Activated T-helper 2 cell treated with anti-CD3 and anti-CD28 coated beads, Interferon-gamma antibody, Interleukin-2, Interleukin-4, amounts not matched to agents 10 μg/mL and 5 μg/mL and 100 μg/mL, durations not matched to agents 14 hours and 24 hours and 36 hours (primary cell): ENCODE measurements at places on chromosomes 5 and 9.

DNA sequence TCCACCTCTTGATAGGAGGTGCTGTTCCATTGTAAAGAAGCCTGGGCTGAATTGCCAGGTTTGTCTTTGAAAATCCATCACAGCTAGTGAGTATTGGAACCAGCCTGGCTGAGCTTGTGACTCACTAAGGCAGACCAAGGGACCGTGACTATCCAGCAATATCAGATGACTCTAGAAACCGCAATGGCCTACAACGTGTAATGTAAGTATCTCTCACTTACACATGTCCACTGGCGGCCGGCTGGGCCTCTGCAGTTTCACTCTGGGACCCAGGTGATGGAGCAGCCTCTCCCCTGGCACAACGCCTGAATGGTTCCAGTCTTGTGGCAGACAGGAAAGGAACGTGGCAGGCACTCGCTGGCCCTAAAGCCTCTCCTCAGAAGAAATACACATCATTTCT lies 3.1 kb upstream of the HRH2 start:
- peak overlapping the region; percentile 94 for H3K27ac ChIP-seq
- peaks cover 77% of the 10 kb centered on the region for H3K4me1 ChIP-seq
- no peaks in the 10 kb centered on the region for H3K27me3 ChIP-seq
- DNase-seq: no peak

DNA sequence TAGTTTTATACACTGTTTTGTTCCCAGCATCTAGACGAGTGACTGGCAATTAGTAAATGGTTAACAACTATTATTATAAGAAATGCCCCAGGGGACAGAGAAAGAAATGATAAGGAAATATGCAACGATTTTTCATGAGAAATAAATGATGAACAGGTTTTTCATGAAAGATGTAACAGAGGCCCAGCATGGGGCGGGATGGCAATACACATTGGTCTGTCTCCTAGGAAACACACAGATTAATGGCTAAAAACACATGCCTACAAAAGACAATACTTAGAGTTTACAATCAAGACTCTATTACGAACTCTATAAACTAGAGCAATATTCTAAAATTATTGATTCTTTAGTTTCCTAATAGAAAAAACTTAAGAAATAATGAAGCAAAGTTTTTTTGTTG lies 441.5 kb upstream of the CDH9 start:
- no peak overlapping the region for H3K27ac ChIP-seq
- H3K4me1 ChIP-seq: no peaks in the 10 kb centered on the region
- no peaks in the 10 kb centered on the region for H3K27me3 ChIP-seq
- no peaks in the 10 kb centered on the region for H3K36me3 ChIP-seq
- no peak for DNase-seq

GRCh38 chr9:127223266-127223665 lies 41.3 kb upstream of the GARNL3 start:
- H3K27me3 ChIP-seq: peaks cover 44% of the 10 kb centered on the region
- no peaks in the 10 kb centered on the region for H3K36me3 ChIP-seq
- no peak for DNase-seq
- H3K4me3 ChIP-seq: peak overlapping the region; percentile 40
- no peak overlapping the region for H3K27ac ChIP-seq

- no peaks in the 10 kb centered on the region for H3K36me3 ChIP-seq
- no peaks in the 10 kb centered on the region for H3K4me1 ChIP-seq
- H3K4me3 ChIP-seq: no peak overlapping the region
- no peak for DNase-seq
- H3K27ac ChIP-seq: no peak overlapping the region
Observed at GRCh38 chr5:10832421-10832820, 71.4 kb upstream of the DAP start.

DNA sequence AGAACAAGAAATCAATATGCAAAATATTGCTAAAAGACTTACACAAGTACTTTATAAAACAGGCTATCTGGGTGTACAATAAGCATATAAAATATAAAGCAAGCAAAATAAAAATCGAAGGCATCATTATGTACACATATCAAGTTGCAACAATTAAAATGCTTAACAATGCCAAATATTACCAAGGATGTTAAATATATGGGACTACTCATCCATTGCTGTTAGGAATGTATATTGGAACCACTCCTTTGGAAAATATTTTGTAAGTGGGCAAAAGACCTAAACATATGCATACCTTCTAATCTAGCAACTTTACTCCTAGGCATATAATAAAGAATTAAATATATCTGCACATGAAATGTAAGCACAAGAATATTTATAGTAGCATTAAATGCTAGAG lies 632.6 kb upstream of the COX7C start:
- H3K4me1 ChIP-seq: no peaks in the 10 kb centered on the region
- H3K27ac ChIP-seq: no peak overlapping the region
- H3K36me3 ChIP-seq: no peaks in the 10 kb centered on the region
- no peak for DNase-seq
- no peak overlapping the region for H3K4me3 ChIP-seq
- no peaks in the 10 kb centered on the region for H3K27me3 ChIP-seq

GRCh38 chr5:83370957-83371356 lies 100.6 kb upstream of the VCAN start:
- H3K27ac ChIP-seq: no peak overlapping the region
- H3K27me3 ChIP-seq: no peaks in the 10 kb centered on the region
- no peak overlapping the region for H3K4me3 ChIP-seq
- no peaks in the 10 kb centered on the region for H3K36me3 ChIP-seq

DNA sequence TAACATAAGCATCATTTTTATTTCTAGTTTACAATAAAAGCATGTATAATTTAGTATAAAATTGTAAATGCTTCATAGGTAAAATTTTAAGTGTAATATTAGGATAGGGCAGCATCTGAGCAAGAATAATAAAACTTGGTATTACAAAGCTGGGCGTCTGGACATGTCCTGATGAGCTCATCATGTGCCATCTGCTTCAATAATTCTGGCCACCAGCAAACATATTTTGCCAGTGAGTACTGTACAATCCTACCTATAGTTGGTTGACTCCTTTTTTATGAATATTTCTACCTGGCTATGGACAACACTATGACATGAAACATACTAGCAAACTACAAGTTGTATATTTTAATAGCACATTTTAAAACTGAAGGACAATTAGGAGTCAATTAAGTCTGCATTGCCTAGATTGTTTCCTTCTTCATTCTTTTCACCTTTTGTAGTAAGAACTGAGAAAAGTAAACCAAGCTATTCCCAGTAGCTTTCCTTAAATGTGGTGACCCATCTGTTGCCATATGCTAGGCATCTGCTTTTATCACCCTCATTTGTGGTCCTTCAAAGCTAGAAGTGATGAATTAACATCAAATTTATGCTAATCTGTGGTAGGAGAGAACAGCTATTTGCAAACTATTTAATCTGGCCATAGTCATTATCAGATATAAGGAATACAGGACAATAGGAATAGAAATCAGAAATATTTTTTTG lies 23.4 kb downstream of the LURAP1L start:
- no peak for DNase-seq
- no peak overlapping the region for H3K4me3 ChIP-seq
- no peaks in the 10 kb centered on the region for H3K36me3 ChIP-seq
- H3K27ac ChIP-seq: no peak overlapping the region

- H3K27ac ChIP-seq: no peak overlapping the region
- no peak overlapping the region for H3K4me3 ChIP-seq
- DNase-seq: no peak
- H3K36me3 ChIP-seq: no peaks in the 10 kb centered on the region
- no peaks in the 10 kb centered on the region for H3K4me1 ChIP-seq
Observed at GRCh38 chr5:13930541-13931171, 13.8 kb downstream of the DNAH5 start.

DNA sequence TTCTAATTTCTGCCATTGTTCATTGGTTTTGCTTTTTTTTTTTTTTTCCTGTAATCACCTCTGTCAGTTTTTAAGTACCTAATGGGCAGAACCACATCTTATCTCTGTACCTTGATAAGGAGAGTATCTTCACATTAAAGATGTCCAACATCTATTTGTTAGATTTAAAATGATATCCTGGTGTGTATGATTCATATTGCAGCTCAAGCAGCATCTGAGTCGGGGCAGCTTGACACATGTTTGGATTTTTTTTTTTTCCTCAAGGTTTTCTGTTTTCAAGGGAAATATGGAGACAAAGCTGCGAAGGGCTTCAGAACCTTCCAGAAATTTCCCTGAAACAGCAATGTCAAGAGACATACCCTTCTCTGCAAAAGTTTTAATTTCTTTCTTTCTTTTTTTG lies 164.7 kb downstream of the DOCK2 start:
- peaks cover 77% of the 10 kb centered on the region for H3K36me3 ChIP-seq
- no peak overlapping the region for H3K4me3 ChIP-seq
- no peaks in the 10 kb centered on the region for H3K27me3 ChIP-seq

DNA sequence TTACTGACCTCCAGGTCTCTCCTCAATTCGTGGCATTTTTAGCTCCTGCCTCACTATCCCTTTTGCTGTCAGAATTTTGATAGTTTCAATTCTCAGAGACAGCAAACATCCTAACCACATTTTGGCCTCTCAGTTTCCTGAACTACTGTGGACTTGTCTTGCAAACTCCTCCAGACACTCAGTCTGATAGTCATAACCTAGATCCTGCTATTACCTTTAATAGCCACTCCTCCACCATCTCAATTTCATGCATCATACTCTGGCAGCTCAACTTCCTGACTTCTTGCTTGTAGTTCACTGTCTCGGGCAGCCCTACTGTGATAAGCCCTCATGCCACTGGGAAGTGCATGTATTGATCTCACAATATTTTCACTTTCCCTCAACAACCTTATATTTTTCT lies 481.8 kb upstream of the CDH18 start:
- no peak overlapping the region for H3K27ac ChIP-seq
- DNase-seq: no peak
- no peaks in the 10 kb centered on the region for H3K27me3 ChIP-seq

DNA sequence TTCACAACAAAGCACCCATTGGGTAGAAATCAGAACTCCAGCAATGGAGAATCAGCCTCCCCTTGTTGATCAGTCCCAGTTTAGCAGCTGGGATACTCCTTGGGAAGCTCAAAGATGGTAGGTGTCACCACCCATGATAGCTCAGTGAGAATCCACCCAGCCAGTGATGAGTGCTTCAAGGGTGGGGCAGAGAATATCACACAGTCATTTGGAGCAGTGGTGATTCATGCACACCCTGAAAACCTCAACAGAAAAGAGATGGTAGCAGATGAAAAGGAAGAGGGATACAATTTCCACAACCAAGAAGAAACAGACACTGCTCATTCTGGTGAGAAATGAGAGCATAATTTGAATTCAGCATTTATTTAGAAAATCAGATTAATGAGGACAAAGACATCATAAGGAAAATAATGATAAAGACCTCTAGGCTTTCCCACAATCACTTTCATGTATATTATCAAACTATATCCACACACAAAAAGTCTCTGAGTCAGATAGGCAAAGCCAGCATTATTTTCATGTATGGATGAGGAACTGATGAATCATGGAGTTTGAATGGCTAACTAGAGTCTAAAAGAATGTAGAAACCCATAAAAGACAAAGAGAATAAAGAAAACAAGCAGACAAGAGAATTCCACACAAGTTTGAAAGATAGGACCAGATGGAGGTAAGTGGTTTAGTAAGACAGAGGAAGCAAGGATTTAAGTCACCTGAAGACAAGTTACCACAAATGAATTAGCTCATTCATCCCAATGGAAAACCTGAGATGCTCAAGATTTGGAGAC lies 82.9 kb downstream of the FEM1C start:
- peak; percentile 37 for DNase-seq
- H3K4me3 ChIP-seq: peak overlapping the region; percentile 27

DNA sequence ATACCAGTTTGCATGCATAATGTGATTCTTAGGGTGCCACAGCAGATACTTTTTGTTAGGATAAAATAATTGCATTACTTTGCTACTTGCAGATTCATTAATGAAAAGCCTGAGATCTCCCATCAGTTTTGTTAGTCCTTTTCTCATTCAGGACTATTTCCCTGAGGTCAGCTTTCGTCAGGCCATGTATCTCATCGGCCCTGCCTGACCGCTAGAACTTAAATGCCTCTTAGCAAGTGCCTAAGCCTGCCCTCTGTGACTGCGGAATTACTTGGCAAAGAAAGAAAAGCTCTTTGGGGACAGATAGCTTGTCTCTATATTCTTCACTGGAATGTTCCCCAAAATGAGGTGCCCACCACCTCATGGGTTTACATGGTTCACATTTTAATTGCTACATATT lies 147.8 kb downstream of the KCTD16 start:
- H3K4me3 ChIP-seq: no peak overlapping the region
- no peaks in the 10 kb centered on the region for H3K36me3 ChIP-seq
- DNase-seq: no peak
- no peaks in the 10 kb centered on the region for H3K27me3 ChIP-seq
- H3K27ac ChIP-seq: no peak overlapping the region
- H3K4me1 ChIP-seq: no peaks in the 10 kb centered on the region

- H3K4me3 ChIP-seq: no peak overlapping the region
- DNase-seq: no peak
- no peaks in the 10 kb centered on the region for H3K4me1 ChIP-seq
- no peak overlapping the region for H3K27ac ChIP-seq
- H3K27me3 ChIP-seq: no peaks in the 10 kb centered on the region
Observed at GRCh38 chr5:149453618-149454415, 74.7 kb upstream of the IL17B start.

GRCh38 chr9:98227883-98228282 lies 27.6 kb downstream of the TBC1D2 start:
- no peak overlapping the region for H3K4me3 ChIP-seq
- H3K27me3 ChIP-seq: no peaks in the 10 kb centered on the region
- no peaks in the 10 kb centered on the region for H3K36me3 ChIP-seq
- H3K27ac ChIP-seq: no peak overlapping the region
- H3K4me1 ChIP-seq: no peaks in the 10 kb centered on the region

- no peak for DNase-seq
- peaks cover 2% of the 10 kb centered on the region for H3K36me3 ChIP-seq
- H3K4me3 ChIP-seq: peak within 1 kb of the TSS; percentile 63
- H3K27me3 ChIP-seq: peaks cover 24% of the 10 kb centered on the region
- H3K27ac ChIP-seq: no peak within 1 kb of the TSS
Observed at GRCh38 chr5:141430332-141431113, at the start of gene PCDHGA12. Gene PCDHGA12 (plus strand): TSS chr5:141430507. CDS start chr5:141430760, 253 bp downstream.

GRCh38 chr5:14463629-14464028 lies 118.0 kb upstream of the OTULINL start:
- peaks cover 8% of the 10 kb centered on the region for H3K4me1 ChIP-seq
- DNase-seq: no peak
- no peaks in the 10 kb centered on the region for H3K36me3 ChIP-seq
- no peak overlapping the region for H3K27ac ChIP-seq
- H3K4me3 ChIP-seq: no peak overlapping the region

- H3K27ac ChIP-seq: peak overlapping the region; percentile 78
- no peak for DNase-seq
- peak overlapping the region; percentile 30 for H3K4me3 ChIP-seq
Observed at GRCh38 chr5:134902071-134902801, 2.7 kb upstream of the PCBD2 start.

GRCh38 chr5:176447591-176447977 lies 601 bp upstream of the FAF2 start:
- peaks cover 19% of the 10 kb centered on the region for H3K36me3 ChIP-seq
- peak overlapping the region; percentile 96 for H3K4me3 ChIP-seq
- DNase-seq: no peak
- H3K27me3 ChIP-seq: no peaks in the 10 kb centered on the region
- peak overlapping the region; percentile 99 for H3K27ac ChIP-seq

GRCh38 chr9:109143881-109144562 lies 23.0 kb downstream of the FRRS1L start:
- H3K27ac ChIP-seq: no peak overlapping the region
- peak; percentile 16 for DNase-seq
- no peak overlapping the region for H3K4me3 ChIP-seq
- peaks cover 4% of the 10 kb centered on the region for H3K4me1 ChIP-seq
- no peaks in the 10 kb centered on the region for H3K36me3 ChIP-seq
- peaks cover 28% of the 10 kb centered on the region for H3K27me3 ChIP-seq

- no peak for DNase-seq
- H3K4me3 ChIP-seq: no peak overlapping the region
- H3K36me3 ChIP-seq: peaks cover 35% of the 10 kb centered on the region
Observed at GRCh38 chr9:124969401-124969800, 28.5 kb upstream of the GOLGA1 start.

GRCh38 chr9:16321461-16322119 lies 548.9 kb downstream of the BNC2 start:
- H3K27me3 ChIP-seq: no peaks in the 10 kb centered on the region
- H3K4me3 ChIP-seq: no peak overlapping the region
- H3K4me1 ChIP-seq: no peaks in the 10 kb centered on the region
- no peak overlapping the region for H3K27ac ChIP-seq
- no peak for DNase-seq
